Nephron progenitor cell (in vitro differentiated cells): ENCODE measurements at places on chromosomes 12 and 14.

DNA sequence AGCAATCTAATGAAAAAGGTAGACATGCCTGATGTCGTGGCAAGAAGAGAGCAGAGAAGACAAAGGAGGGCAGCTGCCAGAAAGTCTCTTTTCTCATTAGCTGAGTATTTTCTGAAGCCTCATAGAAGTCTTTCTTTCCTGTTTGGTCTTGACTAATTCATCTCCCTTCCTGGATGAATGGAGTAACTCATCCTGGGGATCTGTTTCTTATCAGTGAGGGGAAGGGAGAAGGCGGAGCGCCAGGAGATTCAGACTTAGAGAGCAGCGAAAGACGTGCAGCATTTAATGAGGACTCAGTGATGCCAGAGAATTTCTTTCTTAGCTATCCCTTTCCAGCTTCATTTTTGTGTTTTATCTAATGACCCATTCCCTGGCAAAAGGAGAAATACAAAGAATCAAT is 89.4 kb downstream of the SLC15A4 start:
- DNase-seq, result no peak

DNA sequence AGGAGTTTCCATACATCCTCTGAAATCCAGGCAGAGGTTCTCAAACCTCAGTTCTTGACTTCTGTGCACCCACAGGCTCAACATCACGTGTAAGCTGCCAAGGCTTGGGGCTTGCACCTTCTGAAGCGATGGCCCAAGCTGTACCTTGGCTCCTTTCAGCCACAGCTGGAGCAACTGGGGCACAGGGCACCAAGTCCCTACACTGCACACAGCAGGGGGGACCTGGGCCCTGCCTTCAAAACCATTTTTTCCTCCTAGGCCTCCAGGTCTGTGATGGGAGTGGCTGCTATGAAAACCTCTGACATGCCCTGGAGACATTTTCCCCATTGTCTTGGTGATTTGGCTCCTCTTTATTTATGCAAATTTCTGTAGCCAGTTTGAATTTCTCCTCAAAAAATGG is 10.6 kb downstream of the AREL1 start:
- DNase-seq, result no peak

- DNase-seq, result no peak
Measured at GRCh38 chr12:65511134-65511834, 232.8 kb downstream of the MSRB3 start.

GRCh38 chr14:69662636-69663299 is 51.4 kb downstream of the SUSD6 start:
- no peak for DNase-seq

DNA sequence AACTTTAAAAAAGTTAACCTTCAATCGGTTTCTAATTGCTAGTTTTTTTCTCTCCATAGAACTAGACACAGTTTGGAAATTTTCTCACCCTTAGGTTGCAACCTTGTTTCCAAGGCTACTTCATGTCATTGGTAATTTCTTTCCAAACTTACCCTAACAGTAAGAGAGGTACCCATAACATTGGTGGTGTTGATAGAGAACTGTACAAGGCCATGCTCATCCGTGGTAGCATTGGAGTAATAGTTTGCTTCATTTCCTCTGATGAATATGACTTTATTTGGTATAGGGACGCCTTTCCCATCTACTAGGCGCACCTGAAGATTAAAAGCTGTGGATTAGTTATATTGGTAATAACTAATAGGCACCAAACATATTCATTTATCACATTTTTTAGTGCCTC is 11.6 kb downstream of the A2M start:
- DNase-seq, result no peak

- DNase-seq, result no peak
Measured at GRCh38 chr12:33649992-33650391, 210.4 kb upstream of the SYT10 start.

DNA sequence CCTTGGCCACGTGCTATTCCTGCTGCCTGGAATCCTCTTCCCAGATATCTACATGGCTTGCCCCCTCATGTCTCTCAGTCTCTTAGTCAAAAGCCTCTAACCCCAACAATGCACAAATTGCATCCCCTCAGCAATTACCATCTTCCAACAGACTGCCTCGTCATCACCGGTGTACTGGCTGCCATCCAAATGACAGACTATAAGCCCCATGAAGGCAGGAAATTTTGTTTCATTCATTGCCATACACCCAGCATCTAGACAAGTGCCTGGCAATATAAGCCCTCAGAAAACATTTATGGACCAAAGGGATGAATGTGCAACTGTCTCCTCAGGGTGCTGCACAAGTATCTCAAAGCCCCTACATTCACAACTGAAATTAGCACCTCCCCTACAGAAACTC is 5.8 kb downstream of the GLT8D2 start:
- no peak for DNase-seq

DNA sequence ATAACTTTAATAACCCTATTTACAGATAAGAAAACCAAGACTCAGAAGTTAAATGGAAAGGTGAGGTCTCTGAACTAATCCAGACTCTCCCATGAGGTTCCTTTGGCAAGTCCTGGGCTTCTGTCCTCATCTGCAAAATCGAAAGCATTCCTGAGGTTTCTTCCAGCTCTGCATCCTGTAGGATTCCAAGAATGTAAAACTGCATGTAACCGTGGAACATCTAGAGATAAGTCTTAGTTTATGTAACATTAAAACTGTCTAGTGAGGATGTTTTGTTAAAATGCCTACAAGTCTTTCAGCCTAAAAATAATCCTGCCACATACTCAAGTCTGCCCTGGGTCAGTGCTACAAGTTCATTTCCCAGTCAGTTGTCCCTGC is 7.3 kb upstream of the ITFG2 start:
- DNase-seq, result no peak

DNA sequence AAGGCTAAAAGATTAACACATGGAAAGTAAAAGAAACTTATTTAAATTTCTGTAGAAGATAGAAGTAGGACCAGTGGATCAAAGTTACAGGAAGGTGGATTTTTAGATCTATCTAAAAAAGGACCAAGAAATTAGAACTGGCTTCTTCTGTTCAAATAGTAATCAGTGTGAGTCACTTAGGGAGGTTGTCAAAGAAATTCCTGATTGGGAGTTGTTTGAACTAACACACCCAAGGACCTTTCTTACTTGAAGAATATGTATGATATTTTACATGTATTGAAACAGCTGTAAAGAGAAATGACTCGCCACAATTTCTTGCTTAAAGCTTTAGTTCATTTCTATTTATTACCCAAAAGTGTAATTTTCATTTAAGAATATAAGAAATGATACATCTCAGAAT is 256.9 kb downstream of the RAD51B start:
- no peak for DNase-seq

- no peak for DNase-seq
Measured at GRCh38 chr12:130830246-130830551, 8.9 kb downstream of the STX2 start.

GRCh38 chr12:81077329-81077685 is 572 bp upstream of the ACSS3 start:
- DNase-seq, result peak; percentile 28

- no peak for DNase-seq
Measured at GRCh38 chr14:71714225-71714624, 218.0 kb upstream of the RGS6 start.

DNA sequence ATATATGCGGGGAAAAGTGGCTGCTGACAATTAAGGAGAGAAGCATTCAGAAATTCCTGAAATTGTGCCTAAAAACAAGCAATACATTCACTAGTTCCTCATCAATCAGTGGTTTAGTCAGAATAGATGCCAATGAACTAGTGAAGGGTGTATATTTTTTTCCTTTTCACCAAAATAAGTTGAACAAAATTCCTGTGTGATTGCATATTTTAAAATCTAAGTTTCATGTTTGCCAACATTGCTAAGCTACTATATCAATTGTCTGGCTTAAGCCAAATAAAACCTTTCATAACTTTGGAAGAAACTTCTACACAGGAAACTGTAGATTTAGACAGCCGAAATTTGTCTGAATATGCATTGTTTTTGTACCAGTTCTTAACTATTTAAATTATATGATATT is 8.7 kb downstream of the PRKD1 start:
- no peak for DNase-seq

GRCh38 chr12:91766454-91766853 is 379.2 kb downstream of the BTG1 start:
- no peak for DNase-seq

- DNase-seq, result no peak
Measured at GRCh38 chr14:68937471-68938270, 41.4 kb downstream of the ACTN1 start.
